ENCODE measurements at places on chromosomes 3 and 15.

GRCh38 chr3:118337649-118338048 lies 697.0 kb downstream of the IGSF11 start:
- no peak for DNase-seq

DNA sequence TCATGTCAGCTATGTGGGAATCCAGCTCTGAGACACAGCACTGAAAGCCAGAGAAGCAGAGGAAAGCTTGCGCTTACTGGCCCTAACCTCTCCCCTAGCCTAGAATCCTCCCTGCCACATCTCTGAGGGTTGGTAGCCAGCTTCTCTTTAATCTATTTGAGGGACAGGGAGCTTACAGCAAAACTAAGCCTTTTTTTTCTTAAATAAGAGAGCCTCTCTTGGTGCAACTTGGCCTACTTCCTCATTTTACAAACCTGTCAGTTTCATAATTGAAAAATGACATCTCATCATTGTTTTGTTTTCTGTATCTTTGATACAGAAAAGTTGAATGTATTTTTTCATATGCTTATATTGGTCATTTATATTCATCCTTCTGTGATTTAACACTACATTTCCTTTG lies 193.9 kb downstream of the ZNF621 start:
- no peak for DNase-seq

GRCh38 chr3:50050361-50050760 lies 38.4 kb upstream of the RBM5 start:
- no peak for DNase-seq

DNA sequence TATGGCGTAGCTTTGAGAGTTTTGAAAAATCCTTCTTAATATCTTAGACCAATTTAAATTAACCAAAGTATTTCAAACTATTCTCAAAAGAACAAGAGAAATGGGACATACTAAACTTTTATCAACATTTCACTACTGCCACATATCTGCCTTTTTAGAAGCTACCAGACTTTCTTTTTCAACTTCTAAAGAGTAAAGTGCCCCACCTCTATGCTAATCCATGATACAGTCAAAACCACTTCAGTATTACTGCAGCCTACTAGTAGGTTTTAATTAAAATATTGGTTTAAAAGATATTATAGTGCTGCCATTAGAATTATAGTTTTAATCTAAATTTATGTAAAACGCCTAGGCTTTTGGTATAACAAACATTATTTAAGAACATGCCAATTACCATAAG lies 15.1 kb downstream of the HERC1 start:
- no peak for DNase-seq

- no peak for DNase-seq
These were observed 35.7 kb upstream of the ABHD17C start for GRCh38 chr15:80659375-80659774.

GRCh38 chr3:4410606-4411005 lies 56.5 kb downstream of the SUMF1 start:
- DNase-seq, result no peak

DNA sequence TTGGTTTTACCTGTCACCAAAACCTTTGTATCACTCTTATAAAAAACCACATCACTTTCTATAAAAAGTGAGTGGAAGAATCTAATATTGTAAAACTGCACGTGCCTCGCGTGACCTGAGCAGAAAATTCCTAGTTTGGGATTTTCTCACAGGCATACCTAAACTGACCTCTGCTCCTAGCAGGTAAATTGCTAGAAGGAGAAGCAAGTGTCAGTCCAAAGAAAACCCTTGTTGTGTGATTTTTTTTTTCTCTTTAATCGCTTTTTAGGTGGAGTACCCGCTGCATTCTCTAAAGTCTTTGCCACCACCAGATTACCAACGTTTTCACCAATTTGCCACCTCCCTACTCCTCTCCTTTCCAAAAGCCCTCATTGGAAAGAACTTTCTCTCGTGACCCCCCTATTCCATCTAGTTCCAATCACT lies 534 bp upstream of the UBE2E1 start:
- no peak for DNase-seq

DNA sequence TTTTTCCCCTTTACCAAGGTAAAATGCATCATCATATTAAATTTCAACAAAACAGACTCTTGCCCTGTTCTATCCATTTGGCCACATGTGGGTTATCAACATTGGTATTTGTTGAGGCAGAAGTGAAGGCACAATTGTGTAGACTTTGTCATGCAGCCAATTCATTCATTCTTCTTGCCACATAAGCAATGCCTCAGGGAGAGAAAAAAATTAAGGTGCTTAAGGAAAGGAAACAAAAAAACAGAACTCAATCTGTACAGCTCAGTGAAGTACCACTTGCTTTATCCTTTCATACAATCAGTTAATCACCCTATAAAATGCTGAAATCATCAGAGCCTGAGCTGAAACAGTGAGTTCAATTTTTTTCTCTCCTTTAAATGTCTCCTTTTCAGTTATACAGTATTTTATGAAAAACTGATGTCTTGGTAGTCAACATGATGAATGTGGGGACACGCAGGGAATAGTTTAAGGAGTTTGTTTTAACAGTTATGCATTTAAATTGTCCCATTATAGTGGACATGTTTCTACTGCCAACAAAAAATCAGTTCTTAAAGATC lies 588.9 kb downstream of the MFSD1 start:
- no peak for DNase-seq

Measured in stimulated activated CD8-positive, alpha-beta memory T cell treated with anti-CD3 and anti-CD28 coated beads, Interleukin-4, amount 100 ng/mL, for 1 hour (primary cell).